ENCODE measurements at places on chromosomes 13 and 19.

DNA sequence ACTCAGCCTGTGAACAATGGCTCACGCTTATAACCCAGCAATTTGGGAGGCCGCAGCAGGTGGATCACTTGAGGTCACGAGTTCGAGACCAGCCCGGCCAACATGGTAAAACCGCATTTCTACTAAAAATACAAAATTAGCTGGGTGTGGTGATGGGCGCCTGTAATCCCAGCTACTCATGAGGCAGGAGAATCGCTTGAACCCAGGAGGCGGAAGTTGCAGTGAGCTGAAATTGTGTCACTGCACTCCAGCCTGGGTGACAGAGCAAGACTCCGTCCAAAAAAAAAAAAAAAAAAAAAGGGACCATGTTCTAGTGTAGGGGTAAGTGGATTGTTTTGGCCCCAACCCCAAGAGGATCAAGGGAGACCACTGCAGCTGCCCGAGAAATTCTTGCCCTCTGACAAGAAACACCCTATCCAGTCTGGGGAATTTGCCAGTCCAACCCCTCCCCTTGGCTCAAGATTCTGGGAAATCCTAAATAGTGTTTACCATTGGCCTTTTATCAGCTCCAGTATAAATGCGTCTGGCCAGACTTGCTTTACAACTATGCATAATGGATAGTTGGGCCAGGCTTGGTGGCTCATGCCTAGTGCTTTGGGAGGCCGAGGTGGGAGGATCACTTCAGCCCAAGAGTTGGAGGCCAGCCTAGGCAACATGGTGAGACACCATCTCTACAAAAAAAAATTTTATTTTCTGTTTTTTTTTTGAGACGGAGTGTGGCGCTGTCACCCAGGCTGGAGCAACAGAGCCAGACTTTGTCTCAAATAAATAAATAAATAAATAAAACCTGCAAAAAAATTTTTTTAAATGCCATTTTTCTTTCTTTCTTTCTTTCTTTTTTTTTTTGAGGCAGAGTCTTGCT, 5.1 kb upstream of the DHDH start:
- DNase-seq, result no peak

- no peak for DNase-seq
Observed at GRCh38 chr13:51156648-51157047, 45.6 kb upstream of the C13orf42 start.

GRCh38 chr19:21604951-21605476, 99.6 kb downstream of the ZNF429 start:
- no peak for DNase-seq

- no peak for DNase-seq
Observed at GRCh38 chr13:98105929-98106336, 37.0 kb upstream of the FARP1 start.

GRCh38 chr19:13005861-13006370, 10.6 kb downstream of the NFIX start:
- DNase-seq, result no peak

DNA sequence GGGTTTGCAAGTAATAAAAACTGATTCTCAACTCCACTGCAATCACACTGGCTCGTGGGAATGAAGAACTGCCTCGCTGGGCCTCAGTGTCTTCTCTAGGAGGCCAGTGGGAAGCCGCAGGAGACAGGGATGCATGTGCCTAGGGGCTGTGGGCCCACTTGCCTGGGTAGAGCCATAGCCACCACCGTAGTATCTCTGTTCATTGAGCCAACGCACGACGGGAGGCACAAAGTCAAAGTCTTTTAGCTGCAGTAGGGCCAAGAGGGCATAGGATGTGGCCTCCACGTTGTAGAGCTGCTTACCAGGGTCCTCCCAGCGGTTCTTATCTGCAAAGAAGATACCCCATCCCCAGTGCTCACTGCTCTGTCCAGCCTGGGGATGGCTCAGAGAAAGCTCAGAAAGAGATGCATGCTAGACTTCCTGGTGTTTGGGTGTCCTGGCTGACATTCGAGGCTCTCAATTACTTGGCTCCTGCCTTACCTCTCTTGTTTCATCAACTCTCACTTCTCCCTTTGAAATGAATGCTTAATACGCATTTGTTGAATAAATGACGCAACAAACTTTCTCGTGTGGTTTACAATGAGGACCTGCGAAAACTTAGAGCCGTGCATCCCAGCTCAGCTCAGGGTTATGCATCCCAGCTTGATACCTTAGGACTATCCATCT, 16.1 kb upstream of the TNFSF14 start:
- DNase-seq, result no peak

GRCh38 chr13:71775966-71776365, 91.0 kb downstream of the DACH1 start:
- no peak for DNase-seq

DNA sequence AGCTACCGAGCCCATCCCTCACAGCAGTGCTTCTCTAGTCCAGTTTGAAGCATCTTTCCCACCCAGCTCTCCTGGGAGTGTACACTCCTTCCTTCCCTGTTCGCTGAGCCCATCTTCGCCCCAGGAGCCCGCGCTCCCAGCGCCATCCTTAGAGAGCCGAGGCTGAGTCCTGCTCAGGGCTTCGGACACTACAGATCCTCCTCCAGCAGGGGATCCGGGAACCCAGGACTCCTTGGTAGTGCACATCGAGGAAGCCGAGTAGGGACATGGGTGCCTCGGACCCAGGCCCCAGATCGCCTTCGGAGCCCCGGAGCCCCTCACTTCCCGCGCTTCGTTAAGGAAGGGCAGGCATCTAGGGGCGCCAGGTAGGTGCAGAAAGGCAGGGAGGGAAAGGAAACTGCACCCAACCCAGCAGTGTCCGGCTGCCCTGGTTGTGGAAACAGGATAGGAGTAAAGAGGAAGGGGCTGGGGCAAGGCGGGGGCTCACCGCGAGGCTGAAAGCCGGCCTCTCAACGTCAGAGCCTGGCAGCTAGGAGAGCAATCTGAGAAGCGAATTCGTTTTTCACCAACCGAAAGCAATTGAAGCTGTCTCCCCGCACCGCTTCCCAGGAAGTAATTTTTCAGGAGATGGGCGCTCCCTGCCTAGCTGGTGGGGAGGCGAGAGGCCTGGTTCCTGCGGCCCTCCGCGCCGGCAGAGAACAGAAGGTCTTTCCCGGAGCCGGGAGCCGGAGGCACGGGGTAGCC, 1.0 kb downstream of the PDX1 start:
- DNase-seq, result no peak

DNA sequence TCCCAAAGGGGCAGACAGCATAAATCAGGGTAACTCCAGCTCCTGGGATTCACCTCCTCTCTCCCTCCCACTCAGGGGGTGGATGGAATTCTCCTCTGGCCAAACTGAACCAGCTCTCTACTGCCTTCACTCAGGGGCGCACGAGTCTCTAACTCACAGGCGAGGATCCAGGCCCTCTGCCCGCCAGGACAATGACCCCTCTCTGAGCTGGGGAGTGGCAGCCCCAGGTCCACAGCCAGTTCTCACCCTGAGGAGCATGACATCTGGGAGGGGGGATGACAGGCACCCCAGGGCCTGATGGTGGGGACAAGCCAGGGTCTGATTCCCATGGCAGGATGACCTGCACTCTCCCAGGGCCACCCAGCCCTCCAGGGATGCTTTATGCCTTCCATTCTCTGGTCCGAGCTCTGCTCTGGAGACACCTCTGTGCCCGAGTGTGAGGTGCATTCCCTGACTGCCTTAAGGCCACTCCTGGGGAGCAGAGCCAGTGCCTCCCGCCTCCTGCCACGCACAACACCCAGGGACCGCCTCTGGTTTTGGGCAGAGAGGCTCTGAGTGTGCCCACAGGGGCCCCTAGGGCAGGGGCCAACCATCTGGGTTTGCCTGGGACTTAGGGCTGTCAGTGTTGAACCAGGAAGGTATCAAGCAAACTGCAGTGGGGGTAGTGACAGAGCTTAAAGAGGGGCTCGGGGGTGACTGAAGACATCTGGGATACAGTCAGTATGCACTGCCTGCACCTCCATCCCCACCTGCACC, 66.2 kb downstream of the GNG7 start:
- no peak for DNase-seq
